IMR-90 (cell line): ENCODE measurements at places on chromosomes 1 and 21. TPM values are rescaled to one million over a fixed set of nuclear protein-coding genes. Genes with fewer than 3 reads are reported as not detected.

DNA sequence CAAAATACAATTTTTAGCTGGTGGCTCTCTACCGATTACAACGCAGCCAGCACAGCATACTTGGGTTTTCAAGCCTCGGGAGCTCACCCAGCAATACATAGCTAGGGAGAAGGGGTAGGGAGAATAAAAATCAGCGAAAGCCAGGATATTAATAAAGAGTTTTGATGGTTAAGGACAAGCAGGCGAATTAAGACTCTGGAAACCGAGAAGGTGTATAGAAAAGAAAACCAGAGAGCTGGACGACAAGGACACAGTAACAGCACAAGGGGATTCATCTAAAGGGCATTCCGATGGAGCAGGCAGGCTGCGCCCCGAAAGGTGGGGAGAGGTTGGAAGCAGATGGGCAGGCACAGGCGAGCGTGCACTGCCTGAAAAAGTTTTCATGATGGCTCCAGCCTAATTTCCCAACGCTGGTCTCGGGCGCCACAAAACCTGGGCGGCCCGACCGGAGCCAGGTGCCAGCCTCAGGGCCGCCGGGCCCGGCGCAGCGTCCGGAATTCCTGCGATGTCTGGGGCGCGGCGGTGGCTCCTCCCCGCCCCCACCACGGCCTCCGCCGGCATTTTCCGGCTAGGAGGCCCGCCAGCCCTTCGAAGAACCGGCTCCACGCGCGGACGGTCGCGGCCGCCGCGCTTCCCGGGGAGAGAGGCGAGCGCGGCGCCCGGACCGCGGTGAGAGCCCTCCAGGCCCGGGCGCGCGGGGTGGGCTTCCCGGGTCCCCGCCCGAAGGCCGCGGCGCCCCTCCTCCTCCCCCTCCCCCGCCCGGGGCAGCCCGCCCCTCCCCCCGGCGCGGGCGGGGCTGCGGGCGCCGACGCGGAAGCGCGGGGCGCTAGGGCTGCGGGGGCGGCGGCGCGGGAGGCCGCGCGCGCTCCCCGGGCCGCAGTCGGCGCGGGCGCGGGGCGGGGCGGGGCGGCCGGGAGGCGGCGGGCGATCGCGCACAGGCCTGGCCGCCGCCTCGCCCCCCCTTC, 774 bp upstream of the DYRK1A start:
- H3K27me3 ChIP-seq: no peaks in the 10 kb centered on the region
- H3K27ac ChIP-seq: peak overlapping the region; percentile 94
- H3K36me3 ChIP-seq: no peaks in the 10 kb centered on the region
- peak overlapping the region; percentile 88 for H3K4me3 ChIP-seq

- no peaks in the 10 kb centered on the region for H3K27me3 ChIP-seq
- peak overlapping the region; percentile 1; the same call in 1 of the 2 replicates for H3K4me3 ChIP-seq
- peaks cover 9% of the 10 kb centered on the region for H3K4me1 ChIP-seq
- peaks cover 6% of the 10 kb centered on the region for H3K36me3 ChIP-seq
Measured at GRCh38 chr1:41109310-41110197, 88.0 kb upstream of the SLFNL1 start.

GRCh38 chr1:159827102-159827490, 423 bp downstream of the SLAMF8 start:
- no peak for DNase-seq
- H3K27me3 ChIP-seq: peaks cover 16% of the 10 kb centered on the region
- no peaks in the 10 kb centered on the region for H3K36me3 ChIP-seq

TBX19 gene
- 0.18 and 0.28 TPM in 2 replicates for total RNA-seq

TENT5C gene
- total RNA-seq: 4.1 and 5.3 TPM in 2 replicates
